ENCODE measurements at places on chromosomes 12 and 14.

- DNase-seq, result no peak
Measured at GRCh38 chr12:111304642-111305071, 64.2 kb downstream of the PHETA1 start.

DNA sequence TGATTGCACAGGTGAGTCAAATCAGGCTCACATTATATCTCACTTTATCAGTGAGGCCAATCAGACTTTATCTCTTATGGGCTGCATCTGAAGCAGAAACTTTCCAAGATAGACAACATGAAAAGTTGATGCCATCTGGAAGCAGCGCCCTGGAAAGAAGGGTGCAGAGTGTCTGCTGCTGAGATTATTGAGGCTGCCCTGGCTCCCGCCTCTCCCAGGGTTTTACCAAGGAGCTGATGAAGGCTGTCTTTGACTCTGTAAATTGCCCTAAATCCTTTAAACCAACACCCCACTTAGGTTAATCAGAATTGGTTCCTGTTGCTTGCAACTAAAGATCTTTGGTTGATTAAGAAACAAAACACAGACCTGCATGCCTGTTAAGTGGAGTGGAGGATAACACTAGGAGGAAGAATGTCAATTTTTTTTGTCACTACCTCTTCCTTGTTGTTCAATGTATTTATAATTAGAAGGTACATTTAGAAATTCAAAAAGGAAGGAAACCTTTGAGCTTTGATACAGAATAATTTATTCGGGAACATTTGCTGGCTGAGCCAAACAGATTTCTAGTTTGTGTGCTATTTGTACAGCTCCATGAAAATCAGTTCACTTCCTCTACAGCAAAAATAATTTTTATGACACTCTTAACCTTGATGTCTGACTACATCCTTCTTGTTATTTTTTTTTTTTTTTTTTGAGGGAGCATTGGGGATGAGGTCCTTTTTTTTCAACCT is 104.1 kb downstream of the VEZT start:
- no peak for DNase-seq

DNA sequence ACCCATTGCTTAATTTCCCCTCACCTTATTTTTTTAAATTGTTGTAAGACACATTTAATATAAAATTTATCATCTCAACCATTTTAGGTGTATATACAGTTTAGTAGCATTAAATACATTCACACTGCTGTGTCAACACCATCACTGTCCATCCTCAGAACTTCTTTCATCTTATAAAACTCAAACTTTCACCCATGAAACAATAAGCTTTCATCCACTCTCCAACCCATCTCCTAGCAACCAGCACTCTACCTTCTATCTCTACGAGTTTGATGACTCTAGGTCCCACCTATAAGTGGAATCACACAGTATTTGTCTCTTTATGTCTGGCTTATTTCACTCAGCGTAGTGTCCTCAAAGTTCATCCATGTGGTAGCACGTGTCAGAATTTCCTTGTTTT is 75.5 kb downstream of the TBX3 start:
- DNase-seq, result no peak

DNA sequence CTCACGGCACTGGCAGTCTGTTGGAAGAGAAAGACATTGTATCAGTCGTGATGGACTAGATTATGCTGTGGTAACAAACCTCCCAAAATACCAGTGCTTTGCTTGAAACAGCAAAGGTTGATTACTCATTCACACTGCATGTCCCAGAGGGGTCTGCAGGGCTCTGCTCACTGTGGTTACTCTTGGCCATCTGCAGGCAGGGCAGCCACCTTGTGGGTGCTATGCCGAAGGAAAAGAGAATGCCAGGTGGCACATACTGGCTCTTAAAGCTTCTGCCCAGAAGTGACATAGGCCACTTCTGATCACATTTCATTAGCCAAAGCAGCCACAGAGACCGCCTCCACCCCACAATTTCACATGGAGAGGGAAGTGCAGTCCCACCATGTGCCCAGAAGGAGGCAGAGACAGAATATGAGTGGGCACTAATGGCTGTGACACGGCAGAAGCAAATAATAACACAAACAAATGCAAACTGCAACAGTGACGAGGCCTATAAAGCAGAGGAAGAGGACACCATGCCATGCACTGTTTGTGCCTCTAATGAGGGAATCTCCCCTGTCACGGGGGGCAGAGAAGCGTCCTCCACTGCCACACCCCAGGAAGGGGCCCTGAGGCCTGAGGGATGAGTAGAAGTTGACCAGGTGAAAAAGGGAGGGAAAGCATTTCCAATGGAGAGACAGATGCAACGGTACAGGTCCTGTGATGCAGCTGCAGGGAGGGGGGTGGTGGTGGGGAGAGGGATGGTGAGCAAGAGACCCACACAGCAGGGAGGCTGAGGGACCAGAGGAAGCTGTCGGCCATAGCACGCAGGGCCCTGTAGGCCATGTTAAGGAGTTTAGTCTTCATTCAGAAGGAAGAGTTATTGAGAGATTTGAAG is 51.7 kb upstream of the KICS2 start:
- DNase-seq, result no peak

GRCh38 chr12:126390969-126391566 is 1325.8 kb downstream of the AACS start:
- DNase-seq, result no peak

GRCh38 chr12:107066691-107067090 is 26.7 kb downstream of the CRY1 start:
- no peak for DNase-seq

DNA sequence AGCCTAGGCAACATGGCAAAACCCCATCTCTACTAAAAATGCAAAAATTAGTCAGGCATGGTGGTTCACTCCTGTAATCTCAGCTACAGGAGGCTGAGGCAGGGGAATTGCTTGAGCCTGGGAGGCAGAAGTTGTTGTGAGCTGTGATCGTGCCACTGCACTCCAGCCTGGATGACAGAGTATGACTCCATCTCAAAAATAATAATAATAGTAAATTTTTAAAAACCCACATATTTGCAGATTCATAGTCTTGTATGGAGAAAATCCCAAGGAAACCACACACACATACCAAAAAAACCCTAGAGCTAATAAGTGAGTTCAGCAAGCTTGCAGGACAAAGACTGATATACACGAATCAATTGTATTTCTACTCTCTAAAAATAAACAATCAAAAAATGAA is 19.0 kb upstream of the MTHFD1 start:
- DNase-seq, result no peak

DNA sequence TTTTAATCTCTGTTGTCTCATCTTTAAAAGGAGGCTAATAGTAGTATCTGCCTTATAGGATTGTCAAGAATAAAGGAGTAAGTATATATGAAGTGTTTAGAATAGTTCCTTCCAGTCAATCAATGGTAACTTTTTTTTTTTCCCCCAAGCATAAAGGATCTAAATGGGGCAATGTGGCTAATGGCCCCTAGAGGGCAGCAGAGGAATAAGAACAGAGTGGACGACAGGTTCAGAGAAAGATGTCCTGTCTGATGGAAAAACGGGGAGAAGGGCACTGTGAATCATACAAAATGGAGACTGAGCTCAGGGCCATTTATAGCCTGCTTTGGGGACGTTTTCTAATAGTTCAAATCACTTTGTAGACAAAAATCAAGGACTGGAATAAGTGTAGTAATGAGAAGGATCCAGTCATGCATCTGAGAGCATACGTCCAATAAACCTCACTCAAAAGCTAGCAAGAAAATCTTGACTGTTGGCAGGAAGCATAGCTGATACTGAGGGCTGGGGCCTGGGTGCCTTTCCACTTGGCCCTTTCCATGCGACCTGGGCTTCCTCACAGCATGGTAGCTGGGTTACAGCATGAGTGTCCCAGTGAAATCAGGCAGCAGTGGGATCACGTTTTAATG is 51.3 kb downstream of the IFNG-AS1 start:
- DNase-seq, result peak; percentile 50

GRCh38 chr14:89773644-89774316 is 180.8 kb downstream of the EFCAB11 start:
- DNase-seq, result no peak

GRCh38 chr14:31357279-31357678 is 63.1 kb downstream of the HEATR5A start:
- DNase-seq, result no peak

DNA sequence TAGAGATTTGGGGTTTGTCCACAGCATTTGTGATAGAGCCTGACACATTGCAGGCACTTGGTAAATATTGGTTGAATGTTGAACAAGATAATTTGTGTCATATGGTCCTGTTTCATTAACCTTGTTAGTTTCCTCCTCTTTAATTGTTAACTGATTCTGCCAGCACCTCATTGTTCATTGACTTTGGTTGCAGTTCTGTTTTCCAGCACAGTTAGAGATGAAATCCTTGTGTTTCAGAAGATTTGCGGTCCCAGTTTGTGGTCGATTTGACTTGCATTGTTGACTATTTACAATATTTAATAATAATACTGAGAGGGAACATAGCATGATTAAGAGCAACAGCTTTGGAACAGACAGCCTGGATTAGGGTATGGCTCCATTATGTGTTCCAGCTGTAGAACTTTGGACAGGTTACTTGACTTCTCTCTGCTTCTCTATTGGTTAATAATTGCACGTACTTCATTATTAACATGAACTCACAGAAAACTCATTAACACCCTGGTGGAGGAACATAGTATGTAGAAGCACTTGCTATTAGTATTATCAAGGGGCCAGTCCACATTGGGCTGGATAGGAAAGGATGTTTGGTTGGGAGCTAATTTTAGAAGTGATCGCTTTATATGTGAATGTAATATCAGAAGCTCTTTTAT is 8.7 kb downstream of the DRAM1 start:
- no peak for DNase-seq

GRCh38 chr14:34171431-34172172 is 220.7 kb upstream of the EGLN3 start:
- no peak for DNase-seq

GRCh38 chr12:46267575-46267824 is 1.3 kb downstream of the SLC38A1 start:
- no peak for DNase-seq

DNA sequence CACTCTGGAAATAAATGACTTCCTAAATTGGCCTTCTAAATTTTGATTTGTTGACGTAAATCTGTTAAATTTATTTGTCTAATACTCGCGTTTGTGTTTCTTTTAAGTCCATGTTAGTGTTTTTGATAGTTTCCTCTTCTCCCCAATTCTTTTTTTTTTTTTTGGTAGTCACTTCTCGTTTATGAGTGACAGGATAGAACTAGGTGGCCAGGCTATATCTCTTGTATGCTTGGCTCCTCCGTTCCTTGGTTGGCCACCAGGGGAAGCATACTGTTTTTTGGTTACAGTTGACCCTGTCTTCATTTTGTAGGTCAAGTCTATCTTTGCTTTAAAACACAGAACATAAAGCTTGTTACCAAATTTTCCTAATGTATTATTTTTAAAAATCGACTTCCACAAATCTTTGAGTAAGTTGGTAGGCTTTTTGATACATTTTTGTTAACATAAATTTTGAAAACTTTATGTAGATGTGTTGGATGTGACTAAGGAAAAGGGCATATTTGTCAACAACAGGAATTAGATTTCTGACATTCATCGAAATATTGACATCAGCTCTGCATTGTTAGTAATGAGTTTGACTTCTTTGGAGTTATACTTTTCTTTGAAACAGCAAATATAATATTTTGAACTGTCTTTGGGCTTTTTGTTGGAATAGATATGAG is 2.2 kb downstream of the RCOR1 start:
- DNase-seq, result no peak

DNA sequence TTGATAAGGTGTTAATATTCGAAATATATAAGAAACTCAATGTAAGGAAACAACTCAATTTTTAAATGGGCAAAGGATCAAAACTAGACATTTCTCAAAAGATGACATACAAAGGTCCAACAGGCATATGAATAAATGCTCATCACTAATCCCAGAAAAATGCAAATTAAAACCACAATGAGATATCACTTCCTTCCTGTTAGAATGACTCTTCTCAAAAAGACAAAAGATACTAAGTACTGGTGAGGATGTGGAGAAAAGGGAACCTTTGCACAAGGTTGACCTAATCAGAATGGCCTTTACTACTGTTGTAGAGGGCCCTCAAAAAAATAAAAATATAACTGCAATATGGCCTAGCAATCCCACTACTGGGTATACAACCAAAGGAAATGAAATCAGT is 383.4 kb downstream of the KCNH5 start:
- DNase-seq, result no peak

DNA sequence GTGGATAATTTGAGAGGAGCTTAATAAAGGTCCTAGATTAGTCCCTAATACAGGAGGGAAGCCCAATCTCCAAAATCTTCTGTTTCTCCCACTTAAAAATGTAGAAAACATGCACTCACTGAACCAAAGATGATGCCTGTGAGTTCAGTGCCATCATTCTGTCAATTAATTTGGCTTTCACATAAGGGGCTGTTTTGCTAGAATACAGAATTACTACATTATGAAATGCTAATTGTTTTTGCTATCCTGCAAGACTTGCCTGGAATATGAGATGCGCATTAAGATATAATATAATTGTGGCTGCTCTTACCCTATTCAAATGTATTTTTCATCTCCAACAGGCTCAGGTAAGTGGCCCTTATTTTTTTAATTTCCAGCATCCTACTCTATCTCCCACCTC is 111.7 kb downstream of the SEC23A start:
- DNase-seq, result no peak

- DNase-seq, result no peak
Measured at GRCh38 chr12:107007411-107007810, 20.5 kb upstream of the MTERF2 start.

GRCh38 chr12:124651516-124652273 is 84.3 kb upstream of the NCOR2 start:
- no peak for DNase-seq

DNA sequence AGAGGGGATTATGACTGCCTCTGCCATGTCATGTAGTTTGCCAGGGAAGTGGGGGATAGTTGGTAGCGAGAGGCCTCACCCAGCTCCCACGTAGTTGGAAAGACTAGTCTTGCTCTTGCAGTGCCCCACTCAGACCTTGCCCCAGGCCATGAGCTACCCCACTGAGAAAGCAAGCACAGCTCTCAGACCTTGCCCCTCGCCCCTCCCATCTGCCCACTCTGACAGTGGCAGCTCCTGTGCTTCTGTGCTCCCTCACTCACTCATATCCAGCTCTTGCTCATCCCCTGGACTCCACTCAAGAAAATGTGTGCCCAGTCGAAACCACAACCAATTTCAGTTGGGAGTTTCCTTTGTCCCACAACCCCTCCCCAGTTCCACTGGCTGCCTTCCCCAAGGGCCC is 55.5 kb upstream of the BDKRB2 start:
- DNase-seq, result no peak

DNA sequence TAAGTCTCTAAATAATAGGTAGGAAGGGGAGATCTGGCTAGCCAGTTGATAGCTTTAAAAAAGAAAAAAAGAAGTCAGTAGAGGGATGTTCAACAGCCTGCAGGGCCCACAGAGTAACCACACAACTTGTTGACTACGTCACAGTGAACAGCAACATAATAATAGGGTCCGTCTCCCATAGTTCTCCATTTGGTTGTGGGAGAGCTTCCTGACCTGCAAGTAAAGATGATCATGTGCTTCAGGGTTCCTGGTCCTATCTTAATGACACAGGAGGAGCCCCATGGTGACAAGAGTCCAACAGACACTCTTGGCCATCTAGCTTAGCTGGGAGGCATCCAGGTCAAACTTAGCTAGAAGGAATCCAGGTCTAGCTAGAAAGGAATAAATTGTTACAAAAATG is 36.2 kb downstream of the FGD6 start:
- no peak for DNase-seq

Measured in T1000 (cell line).